ENCODE measurements at places on chromosomes 7 and 10.
A peak's percentile ranks its signal among the peaks of the same experiment; 100 is the strongest.

DNA sequence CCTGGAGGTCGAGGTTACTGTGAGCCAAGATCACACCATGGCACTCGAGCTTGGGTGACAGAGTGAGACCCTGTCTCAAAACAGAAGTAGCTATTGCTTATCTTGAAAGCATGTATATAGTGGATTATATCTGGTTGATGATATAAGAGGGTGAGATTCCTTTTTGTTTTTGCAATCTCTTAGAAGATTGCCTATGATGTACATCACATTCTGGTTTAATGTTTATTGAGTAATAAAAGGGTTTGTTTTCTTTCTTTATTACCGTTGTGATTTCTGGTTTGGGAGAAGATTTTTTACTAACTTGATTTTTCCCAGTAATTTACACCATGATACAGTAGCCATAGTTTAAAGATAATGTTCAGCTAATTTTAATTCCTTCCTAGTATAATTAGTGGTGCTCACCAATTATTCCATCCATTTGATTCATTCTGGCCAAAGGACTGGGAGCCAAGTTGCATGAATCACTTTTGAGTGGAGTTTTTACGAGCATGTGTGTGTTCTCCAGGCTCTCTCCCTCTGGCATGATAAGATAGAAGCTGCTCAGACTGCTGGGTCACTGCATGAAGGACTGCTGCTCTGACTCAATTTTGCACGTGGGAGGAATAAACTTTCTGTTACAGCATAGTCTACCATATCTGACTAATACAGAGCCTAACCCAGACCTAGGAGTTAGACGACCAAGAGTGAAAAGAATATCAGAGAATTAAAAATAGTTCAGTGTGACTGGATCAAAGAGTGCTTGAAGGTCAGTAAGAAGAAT, 13.5 kb upstream of the TSPAN13 start:
- DNase-seq: peak; percentile 98

- DNase-seq: no peak
These were observed 15.1 kb downstream of the GATA3 start for GRCh38 chr10:8069627-8070026.

GRCh38 chr7:114941692-114942091, 19.8 kb downstream of the MDFIC start:
- DNase-seq: no peak

GRCh38 chr7:68601826-68602225, 996.4 kb upstream of the AUTS2 start:
- DNase-seq: no peak

GRCh38 chr7:24718977-24719491, 38.2 kb downstream of the GSDME start:
- no peak for DNase-seq

- DNase-seq: no peak
These were observed 84.5 kb upstream of the RET start for GRCh38 chr10:42992156-42992956.

DNA sequence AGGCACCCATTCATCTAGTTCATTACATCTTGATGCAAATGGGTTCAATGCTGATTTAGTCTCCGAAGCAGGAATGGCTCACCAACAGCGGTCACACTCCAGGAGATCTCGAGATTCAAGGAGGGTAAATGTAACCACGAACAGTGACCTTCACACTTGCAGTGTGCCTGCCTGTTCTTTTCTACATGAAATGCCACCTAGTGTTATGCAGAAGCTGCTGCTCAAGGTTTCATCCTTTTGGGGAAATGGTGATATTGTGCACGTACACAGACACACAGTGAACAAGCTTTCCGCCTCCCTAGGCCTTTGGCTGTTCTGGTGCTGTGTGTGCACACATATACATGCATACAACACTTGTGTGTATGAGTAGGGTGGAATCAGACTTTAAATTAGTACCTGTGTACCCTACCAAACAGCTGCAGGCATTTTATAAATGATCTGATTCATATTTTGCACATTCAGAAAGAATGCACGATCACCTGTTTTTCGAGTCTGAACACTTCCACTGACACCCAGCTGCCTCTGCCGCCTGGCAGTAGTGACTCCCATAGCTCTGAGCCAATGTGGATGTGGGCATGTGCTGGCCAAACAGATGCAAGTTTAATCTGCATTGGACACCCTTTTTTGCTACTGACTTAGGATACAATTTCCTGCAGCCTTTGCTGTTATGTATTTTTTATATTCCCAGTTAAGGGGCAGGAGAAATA, 100.5 kb downstream of the TACC2 start:
- DNase-seq: no peak
